ENCODE measurements at places on chromosomes 7 and 10.

GRCh38 chr10:22750131-22750530, 35.8 kb upstream of the PIP4K2A start:
- no peaks in the 10 kb centered on the region for H3K36me3 ChIP-seq
- no peaks in the 10 kb centered on the region for H3K4me1 ChIP-seq
- no peaks in the 10 kb centered on the region for H3K27me3 ChIP-seq
- no peak for DNase-seq
- no peak overlapping the region for H3K4me3 ChIP-seq

GRCh38 chr10:126314863-126315493, 73.3 kb downstream of the ADAM12 start:
- no peaks in the 10 kb centered on the region for H3K4me1 ChIP-seq
- DNase-seq = no peak
- no peaks in the 10 kb centered on the region for H3K36me3 ChIP-seq
- no peak overlapping the region for H3K27ac ChIP-seq
- H3K4me3 ChIP-seq = no peak overlapping the region

DNA sequence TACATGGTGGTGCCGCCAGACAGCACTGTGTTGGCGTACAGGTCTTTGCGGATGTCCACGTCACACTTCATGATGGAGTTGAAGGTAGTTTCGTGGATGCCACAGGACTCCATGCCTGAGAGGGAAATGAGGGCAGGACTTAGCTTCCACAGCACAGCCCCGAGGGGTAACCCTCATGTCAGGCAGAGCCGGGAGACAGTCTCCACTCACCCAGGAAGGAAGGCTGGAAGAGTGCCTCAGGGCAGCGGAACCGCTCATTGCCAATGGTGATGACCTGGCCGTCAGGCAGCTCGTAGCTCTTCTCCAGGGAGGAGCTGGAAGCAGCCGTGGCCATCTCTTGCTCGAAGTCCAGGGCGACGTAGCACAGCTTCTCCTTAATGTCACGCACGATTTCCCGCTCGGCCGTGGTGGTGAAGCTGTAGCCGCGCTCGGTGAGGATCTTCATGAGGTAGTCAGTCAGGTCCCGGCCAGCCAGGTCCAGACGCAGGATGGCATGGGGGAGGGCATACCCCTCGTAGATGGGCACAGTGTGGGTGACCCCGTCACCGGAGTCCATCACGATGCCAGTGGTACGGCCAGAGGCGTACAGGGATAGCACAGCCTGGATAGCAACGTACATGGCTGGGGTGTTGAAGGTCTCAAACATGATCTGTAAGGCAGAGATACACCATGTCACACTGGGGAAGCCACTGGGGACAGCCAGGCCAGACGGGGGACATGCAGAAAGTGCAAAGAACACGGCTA, 104.6 kb upstream of the TNRC18 start:
- peak; percentile 59 for DNase-seq
- H3K4me3 ChIP-seq = peak overlapping the region; percentile 92
- peaks cover 48% of the 10 kb centered on the region for H3K4me1 ChIP-seq

- no peak overlapping the region for H3K27ac ChIP-seq
- peaks cover 55% of the 10 kb centered on the region for H3K36me3 ChIP-seq
- peaks cover 78% of the 10 kb centered on the region for H3K4me1 ChIP-seq
- H3K27me3 ChIP-seq = no peaks in the 10 kb centered on the region
- H3K4me3 ChIP-seq = no peak overlapping the region
Measured at GRCh38 chr10:80473096-80473657, 19.1 kb downstream of the TSPAN14 start.

DNA sequence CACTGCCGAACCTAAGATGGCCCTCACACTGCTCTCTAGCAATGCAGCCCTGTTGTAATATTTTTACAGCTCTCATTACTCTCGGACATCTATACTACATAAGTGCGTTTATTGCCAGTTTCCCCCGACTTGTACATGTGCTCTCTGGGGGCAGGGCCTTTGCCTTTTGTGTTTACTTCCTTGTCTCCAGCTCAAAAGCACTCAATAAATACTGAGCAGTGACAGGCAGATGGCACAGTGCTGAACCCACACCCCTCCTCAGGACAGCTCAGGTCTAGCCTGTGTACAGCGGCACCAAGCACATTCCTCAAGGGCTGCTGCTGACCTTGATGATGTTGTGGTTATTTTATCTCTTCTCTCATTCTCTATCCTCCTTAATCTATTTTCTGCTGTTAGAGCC, 68.0 kb upstream of the ELMO1 start:
- H3K4me1 ChIP-seq = no peaks in the 10 kb centered on the region
- no peak overlapping the region for H3K4me3 ChIP-seq
- no peaks in the 10 kb centered on the region for H3K36me3 ChIP-seq
- no peak for DNase-seq
- no peak overlapping the region for H3K27ac ChIP-seq

- H3K4me1 ChIP-seq = peaks cover 9% of the 10 kb centered on the region
- no peaks in the 10 kb centered on the region for H3K27me3 ChIP-seq
- no peak overlapping the region for H3K4me3 ChIP-seq
- H3K27ac ChIP-seq = no peak overlapping the region
Measured at GRCh38 chr10:125103466-125103865, 56.9 kb downstream of the CTBP2 start.

DNA sequence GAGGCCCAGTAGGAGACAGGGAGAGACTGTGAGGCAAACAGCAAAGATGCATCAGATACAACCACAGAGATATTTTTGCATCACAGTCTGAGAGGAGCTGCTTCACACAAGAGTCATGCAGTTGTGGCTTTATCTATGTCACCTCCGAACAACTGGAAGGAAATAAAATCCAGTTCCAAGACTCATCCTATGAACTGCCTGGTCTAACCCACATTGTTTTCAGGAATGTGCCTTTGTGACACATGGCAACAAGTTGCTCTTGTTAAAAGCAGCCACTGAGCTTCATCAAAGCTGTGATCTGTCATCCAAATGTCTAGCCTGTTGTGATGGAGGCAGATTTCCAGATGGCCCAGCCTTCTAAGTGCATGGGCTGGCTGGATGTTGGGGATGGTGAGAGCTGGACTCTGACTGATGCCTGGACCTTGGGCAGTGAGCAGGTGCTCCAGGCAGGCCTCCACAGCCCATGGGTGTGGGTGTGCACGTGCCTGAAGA, 255.0 kb downstream of the BMPER start:
- DNase-seq = no peak
- no peak overlapping the region for H3K27ac ChIP-seq
- peaks cover 33% of the 10 kb centered on the region for H3K27me3 ChIP-seq
- no peaks in the 10 kb centered on the region for H3K36me3 ChIP-seq
- no peaks in the 10 kb centered on the region for H3K4me1 ChIP-seq

DNA sequence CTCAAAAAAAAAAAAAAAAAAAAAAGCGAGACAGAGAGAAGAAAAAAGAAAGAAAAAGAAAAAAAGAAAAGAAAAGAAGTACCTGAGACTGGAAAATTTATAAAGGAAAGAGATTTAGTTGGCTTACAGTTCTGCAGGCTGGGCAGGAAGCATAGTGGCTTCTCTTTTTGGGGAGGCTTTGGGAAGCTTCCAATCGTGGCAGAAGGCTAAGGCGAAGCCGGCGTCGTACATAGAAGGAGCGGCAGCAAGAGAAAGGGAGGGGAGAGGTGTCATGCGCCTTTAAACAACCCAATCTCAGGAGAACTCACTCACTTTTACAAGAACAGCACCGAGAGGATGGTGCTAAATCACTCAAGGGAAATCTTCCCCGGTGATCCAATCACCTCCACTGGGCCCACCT, 272.1 kb upstream of the FOXK1 start:
- H3K27ac ChIP-seq = no peak overlapping the region
- H3K4me3 ChIP-seq = no peak overlapping the region
- DNase-seq = no peak
- no peaks in the 10 kb centered on the region for H3K4me1 ChIP-seq
- H3K27me3 ChIP-seq = peaks cover 28% of the 10 kb centered on the region
- no peaks in the 10 kb centered on the region for H3K36me3 ChIP-seq

GRCh38 chr7:12729112-12729511, 41.7 kb downstream of the ARL4A start:
- H3K27ac ChIP-seq = no peak overlapping the region
- DNase-seq = peak; percentile 59
- H3K36me3 ChIP-seq = no peaks in the 10 kb centered on the region
- no peak overlapping the region for H3K4me3 ChIP-seq

DNA sequence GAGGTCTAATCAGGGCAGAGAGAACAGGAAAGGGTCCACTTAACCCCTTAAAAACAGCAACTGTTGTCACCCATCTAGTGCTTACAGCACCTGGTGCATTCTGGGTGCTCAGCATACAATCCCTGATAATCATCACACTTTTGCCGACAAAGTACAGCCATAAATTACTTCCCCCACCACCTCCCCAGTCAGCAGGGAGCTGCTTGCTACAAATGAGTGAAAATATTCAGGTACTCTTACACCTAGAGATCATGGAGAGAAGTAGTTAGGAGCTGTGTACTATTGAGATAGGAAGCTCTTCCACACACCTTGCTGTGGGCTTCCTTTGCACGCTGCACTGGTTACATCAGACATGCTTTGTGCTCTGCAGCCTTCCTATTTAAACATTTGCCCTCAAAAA, 723.5 kb upstream of the GALNT17 start:
- H3K36me3 ChIP-seq = no peaks in the 10 kb centered on the region
- no peak overlapping the region for H3K27ac ChIP-seq
- no peak overlapping the region for H3K4me3 ChIP-seq
- DNase-seq = no peak

- H3K27ac ChIP-seq = no peak overlapping the region
- no peak overlapping the region for H3K4me3 ChIP-seq
- H3K4me1 ChIP-seq = no peaks in the 10 kb centered on the region
- no peaks in the 10 kb centered on the region for H3K27me3 ChIP-seq
Measured at GRCh38 chr7:123039269-123039668, 43.8 kb upstream of the TAS2R16 start.

DNA sequence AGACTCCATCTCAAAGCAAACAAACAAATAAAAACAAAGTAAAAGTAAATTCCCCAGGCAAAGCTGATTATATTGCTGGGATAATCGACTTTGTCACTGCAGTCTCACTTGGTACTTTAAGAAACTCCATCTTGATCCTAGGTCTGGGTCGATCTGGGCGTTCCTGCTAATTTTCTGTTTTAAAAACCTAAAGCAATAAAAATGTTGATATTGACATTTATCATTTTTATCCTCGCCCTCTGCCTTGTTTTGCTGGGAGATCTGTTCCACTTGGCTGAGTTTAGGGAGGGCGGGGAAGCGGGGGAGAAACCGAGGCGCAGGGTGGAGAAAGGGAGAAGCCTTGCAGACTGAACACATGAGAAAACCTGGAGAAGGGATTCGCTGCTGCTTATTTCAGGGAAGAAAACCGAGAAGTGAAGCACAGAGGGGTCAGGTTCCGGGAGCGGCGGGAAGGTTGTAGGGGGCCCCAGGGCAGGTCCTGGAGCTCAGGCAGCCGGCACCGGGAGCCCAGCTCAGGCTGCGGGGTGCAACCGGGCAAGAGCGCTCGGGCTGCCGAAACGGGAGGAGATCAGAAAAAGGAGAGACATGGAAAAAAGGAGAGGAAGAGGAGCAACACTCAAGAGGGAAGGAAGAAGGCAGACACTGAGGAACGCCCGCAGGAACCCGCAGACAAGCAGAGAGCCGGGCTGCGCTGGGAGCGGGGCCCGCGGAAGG, 27.3 kb upstream of the KMT2C start:
- DNase-seq = no peak
- no peaks in the 10 kb centered on the region for H3K4me1 ChIP-seq
- H3K27me3 ChIP-seq = no peaks in the 10 kb centered on the region
- peak overlapping the region; percentile 67 for H3K27ac ChIP-seq

GRCh38 chr7:133300811-133301210, 47.9 kb downstream of the EXOC4 start:
- H3K36me3 ChIP-seq = no peaks in the 10 kb centered on the region
- no peak overlapping the region for H3K4me3 ChIP-seq
- DNase-seq = no peak
- no peaks in the 10 kb centered on the region for H3K4me1 ChIP-seq
- no peak overlapping the region for H3K27ac ChIP-seq

DNA sequence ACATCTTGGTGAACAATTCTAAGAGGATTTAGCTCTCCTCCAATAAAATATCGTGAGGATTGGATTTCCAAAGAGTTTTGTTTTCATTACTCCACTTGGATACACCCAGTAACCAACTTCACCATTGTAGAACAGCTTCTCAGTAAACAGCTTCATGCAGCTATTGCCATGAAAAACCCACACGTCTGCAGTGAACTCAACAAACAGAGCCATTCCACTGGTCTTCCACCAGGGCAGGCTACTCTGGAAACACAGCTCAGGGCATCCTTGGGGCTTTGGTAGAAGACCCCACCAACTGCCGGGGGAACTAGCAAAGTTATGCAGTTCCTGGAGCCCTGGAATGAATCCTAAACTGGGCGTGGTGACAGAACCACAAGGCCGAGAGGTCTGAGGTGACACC, 77.4 kb downstream of the CALN1 start:
- no peak overlapping the region for H3K27ac ChIP-seq
- peaks cover 12% of the 10 kb centered on the region for H3K27me3 ChIP-seq
- no peak for DNase-seq
- no peaks in the 10 kb centered on the region for H3K4me1 ChIP-seq

DNA sequence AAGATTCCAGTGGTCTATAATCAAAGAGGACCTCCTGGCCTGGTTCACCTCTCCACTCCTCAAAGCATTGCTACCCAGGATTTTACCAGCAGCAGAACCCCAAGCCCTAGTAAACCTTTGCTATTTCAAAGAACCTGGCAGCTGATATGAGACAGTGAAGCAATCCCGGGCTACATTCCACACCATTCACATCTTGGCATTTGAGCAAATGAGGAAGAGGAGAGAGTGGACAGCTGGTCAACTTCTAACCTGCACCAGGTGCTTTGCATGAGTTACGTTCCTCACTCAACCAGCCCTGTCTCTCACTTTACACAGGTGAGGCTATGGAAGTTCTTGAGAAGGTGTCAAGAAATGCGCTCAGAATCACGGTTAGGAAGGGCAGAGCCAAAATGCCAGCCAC, 1.1 kb downstream of the CCDC3 start:
- H3K4me3 ChIP-seq = no peak overlapping the region
- no peaks in the 10 kb centered on the region for H3K4me1 ChIP-seq
- no peak for DNase-seq
- no peak overlapping the region for H3K27ac ChIP-seq

DNA sequence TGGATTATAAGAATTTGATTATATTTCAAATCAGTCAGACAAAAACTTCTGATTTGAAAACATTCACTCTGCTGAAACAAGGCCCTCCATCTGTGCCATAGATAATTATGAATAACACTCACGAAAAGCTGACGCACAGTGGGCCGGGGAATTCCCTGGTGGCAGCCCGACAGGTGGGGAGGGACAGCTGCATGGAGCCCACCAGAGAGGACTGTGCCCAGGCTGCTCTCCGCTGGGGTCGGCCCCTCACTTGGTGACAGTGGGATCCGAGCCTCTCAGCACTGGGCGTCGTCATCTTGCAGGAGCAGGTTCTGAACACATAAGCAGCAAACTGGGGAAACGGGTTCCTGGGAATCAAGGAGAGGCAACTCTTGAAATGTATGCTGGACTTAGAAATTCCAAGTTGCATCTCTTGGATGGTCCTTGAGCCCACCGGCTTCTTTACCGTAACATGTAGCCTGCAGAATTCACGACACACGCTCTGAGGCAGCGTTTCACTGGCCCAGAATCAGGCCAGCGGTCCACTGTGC, 41.4 kb downstream of the AFAP1L2 start:
- no peak overlapping the region for H3K27ac ChIP-seq
- H3K36me3 ChIP-seq = no peaks in the 10 kb centered on the region
- H3K4me3 ChIP-seq = no peak overlapping the region
- DNase-seq = no peak

- H3K4me3 ChIP-seq = no peak overlapping the region
- H3K4me1 ChIP-seq = peaks cover 29% of the 10 kb centered on the region
- H3K27ac ChIP-seq = no peak overlapping the region
Measured at GRCh38 chr7:6442114-6442513, 5.6 kb downstream of the DAGLB start.

GRCh38 chr10:59284118-59284975, 78.0 kb downstream of the FAM13C start:
- no peaks in the 10 kb centered on the region for H3K4me1 ChIP-seq
- H3K36me3 ChIP-seq = no peaks in the 10 kb centered on the region
- no peak overlapping the region for H3K4me3 ChIP-seq
- H3K27ac ChIP-seq = no peak overlapping the region
- DNase-seq = no peak
- peaks cover 84% of the 10 kb centered on the region for H3K27me3 ChIP-seq
